ENCODE measurements at places on chromosomes 4 and X.

GRCh38 chr4:112518675-112519074, 2.7 kb upstream of the NEUROG2 start:
- DNase-seq, result no peak

DNA sequence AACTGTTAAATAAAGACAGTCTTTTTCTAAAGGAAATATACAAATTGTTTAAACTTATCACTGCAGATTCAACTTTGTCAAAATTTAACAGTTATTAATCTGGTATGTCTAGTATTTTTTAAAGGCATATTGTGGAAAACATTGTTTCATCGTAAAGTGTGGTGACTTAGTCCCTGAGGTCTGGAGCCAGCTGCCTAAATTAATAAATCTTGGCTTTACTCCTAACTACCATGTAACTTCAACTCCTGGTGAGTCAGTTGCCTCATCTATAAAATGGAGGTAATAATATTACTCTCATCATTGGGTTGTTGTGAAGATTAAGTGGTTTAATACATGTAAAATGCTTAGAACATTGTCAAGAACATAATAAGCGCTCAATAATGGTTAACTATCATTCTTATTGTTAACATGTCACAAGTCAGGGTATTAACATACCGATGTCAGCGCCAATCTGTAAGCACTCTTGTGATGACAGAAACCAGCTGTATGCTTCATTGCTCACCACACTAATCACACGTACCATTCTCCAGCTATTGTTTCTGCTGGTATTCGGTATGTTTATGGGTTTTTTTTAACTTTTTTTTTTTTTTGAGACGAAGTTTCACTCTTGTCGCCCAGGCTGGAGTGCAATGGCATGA, 14.1 kb upstream of the SMIM43 start:
- DNase-seq, result no peak

DNA sequence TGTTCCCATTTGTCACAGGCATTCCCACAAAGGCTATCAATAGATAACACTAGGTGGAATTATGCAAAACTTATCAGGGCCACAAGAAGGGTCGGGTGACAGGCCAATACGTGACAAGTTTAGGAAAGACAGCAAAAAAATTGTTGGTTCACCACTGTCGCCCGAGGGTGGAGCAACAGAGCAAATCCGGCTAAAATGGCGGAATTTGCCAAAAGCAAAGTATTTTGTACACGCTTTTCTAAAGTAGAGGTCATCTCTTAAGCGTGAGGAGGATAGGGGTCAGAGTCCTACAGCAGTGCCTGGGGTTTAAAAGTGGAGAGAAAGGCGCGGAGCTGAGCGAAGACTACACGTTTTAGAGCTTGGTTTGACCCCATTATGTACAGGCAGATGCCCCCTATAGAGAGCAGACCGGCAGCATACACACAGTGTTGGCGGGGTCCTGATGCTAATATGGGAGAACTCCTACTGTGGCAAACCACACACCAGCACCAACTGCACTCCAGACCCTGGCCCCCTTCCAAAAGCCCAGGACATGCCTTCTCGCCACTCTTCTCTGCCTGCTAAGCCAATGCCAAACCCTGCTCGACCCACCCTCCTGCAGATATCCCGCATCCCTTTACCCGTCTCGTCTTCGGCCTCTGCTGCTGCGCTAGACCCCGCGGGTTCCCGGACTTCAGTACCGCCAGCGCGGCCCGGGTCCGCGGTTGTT, 733 bp downstream of the CCNA2 start:
- peak; percentile 19 for DNase-seq

- peak; percentile 44 for DNase-seq
Observed at GRCh38 chr4:108043526-108043925, 53.8 kb downstream of the HADH start.

GRCh38 chr4:124745985-124746801, 33.7 kb upstream of the ANKRD50 start:
- DNase-seq, result no peak

GRCh38 chr4:17846266-17846665, 35.5 kb downstream of the NCAPG start:
- DNase-seq, result no peak

GRCh38 chr4:8168832-8169598, 10.4 kb upstream of the ABLIM2 start:
- DNase-seq, result no peak

DNA sequence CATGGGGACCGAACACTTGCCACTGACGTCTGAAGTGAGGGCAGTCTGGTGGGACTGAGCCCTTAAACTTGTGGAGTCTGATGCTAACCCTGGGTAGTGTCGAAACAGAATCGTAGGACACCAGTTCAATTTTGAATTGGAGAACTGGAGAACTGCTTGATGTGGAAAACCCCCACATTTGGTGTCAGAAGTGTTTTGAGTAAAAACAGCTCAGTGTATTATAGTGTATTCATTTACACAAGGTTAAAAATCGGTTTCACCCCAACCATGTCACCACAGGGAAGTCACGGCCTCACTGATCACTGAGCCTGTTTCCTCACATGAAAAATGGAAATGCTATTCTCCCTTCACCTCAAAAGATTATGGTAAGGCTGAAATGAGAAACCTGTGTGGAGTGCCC, 21.9 kb downstream of the PIN4 start:
- no peak for DNase-seq

DNA sequence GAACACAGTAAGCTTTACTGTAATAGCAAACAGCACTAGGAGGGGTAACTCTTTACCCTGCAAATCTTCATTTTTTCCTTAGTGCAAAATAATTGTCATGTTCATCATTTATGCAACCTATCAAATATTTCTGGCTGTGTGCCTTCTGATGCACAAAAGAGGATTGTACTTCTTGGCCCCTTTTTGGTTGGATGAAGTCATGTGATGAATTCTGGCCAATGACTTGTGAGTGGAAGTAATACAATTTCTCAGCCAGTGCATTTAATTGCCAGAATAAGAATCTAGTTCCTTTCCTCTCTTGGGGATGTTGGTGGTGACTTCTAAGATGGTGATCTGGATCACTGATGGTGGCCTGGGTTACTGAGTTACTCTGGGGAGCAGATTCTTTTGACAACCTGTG, 37.0 kb upstream of the GATB start:
- DNase-seq, result no peak

GRCh38 chr4:129972257-129972656, 876.3 kb downstream of the C4orf33 start:
- no peak for DNase-seq

DNA sequence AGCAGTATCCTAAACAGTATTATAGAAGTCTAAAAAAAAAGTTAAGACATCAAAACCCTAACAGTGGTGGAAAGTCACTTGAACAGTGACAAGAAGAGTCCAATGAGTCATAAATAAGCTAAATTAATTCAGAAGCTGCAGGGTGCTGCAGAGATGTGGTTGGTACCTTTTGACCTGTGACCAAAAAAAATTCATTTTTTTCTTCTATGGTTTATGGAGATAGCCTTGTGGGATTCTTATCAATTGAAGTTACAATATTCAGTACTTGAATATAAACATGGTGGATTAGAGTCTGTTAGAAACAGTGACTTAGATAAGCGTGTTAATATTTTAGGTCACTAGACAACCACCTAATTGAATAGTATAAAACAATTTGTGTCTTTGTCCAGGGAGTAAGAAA, 35.4 kb downstream of the CCSER1 start:
- no peak for DNase-seq

- DNase-seq, result peak; percentile 69
Observed at GRCh38 chr4:139532947-139533346, 23.1 kb downstream of the SETD7 start.

- no peak for DNase-seq
Observed at GRCh38 chrX:125765347-125765746, 400.7 kb downstream of the DCAF12L2 start.

DNA sequence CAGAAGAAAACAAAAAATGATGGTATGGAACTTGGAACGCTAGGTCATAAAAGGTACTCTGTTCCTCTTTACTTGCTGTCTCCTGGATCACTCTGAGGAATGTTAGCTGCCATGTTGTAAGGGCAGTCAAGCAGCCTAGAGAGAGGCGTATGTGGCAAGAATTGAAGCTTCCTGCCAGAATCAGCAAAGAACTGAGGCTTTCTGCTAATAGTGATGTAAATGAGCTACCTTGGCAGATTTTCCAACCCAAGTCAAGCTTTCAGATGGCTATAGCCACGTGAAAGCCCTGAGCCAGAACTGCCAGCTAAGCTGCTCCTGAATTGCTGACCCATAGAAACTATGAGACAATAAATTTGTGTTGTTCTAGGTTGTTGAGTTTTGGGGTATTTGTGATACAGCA, 38.7 kb downstream of the AASDH start:
- no peak for DNase-seq

DNA sequence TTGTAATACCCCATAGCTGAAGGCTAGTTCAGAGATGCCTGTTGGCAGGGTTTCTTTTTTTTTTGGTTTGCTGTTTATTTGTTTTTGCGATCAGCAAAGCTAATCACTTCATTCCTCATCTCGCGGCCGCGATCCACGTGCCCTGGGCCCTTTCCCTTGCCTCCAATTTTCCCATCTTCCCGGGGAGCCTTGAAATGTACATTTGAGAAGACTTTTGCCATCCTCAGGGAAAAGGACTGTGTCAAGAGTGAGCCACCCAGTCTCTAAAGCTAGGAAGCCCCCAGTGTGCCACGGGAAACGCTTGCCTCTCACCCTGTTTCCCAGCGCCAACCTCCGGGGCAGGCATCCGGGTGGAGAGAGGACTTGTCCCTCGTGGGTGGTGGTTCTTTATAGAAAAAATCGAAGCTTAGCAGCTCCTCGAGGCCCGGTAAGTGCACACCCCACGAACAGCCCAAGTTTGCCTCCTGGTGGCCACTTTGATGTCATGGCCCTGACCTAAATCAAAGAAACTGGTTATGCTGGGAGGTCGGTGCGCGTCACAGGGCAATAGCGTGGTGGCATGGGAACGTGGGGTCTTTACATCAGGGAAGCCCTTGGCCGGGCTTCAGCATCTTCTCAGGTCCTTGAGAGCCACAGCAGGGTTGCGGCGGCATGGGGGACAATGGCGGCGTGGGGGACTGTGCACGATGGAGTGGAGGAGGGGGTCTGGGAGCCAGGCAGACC, 42.0 kb downstream of the MAP7D3 start:
- no peak for DNase-seq

- no peak for DNase-seq
Observed at GRCh38 chr4:76947369-76947768, 2.2 kb upstream of the SEPTIN11 start.

DNA sequence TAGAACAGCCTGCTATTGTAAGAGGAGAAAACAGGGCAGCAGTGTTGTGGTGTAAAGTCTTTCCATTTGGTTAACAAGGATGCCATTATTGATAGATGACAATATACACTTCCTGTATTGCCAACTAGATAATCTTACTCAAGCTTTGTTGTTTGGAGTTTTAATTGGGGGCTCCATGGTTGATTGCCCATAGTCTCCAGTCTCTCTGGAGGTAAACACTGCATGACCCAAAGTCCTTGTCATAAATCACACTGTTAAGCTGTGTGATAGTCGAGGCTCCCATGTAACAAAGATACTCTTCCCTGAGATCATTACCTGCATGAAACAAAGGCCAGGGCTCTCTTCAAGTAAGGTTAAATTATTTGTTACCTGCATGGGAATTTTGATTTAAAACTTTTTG, 394.6 kb downstream of the C4orf33 start:
- no peak for DNase-seq

DNA sequence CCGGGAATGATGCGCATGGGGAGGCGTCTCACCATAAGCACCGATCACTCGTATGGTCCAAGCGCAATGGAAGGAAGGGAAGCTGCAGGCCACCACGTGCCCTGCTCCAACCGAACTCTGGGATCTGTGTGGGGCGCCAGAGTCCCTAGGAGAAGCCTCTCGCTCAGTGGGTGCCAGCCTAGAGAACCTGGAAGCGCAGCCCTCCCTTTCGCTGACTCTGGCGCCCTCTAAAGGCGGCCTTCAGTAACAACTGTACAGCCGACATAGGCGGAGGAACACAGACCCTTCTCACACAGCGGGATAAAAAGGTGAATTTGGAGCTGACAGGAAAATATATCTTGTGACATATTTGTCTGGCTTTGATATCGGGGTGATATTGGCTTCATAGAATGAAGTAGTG, 76.0 kb downstream of the INTS6L start:
- DNase-seq, result no peak

GRCh38 chr4:4869731-4870571, 10.5 kb downstream of the MSX1 start:
- no peak for DNase-seq

- no peak for DNase-seq
Observed at GRCh38 chr4:94534401-94535312, 82.9 kb downstream of the PDLIM5 start.

DNA sequence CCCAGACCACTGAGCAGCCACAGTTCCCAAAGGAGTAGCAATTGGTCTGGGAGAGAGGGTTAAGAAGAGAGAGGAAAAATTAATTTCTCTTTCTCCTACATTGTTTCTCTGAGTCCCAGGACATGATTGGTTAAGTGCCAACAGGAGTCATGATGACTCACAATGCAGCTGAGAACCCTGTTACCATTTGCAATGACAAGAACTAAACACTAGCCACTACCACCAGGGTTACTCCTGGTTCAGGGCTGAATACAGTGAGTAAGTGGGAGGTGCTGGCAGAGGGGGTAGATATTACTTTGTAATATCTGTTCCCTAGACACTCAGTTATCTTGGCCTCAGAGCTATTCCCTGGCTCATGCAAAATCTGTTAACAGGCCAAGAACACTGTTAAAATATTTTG, 18.0 kb downstream of the ETDC start:
- DNase-seq, result no peak

GRCh38 chr4:3520276-3520675, 11.9 kb downstream of the LRPAP1 start:
- DNase-seq, result no peak

- DNase-seq, result no peak
Observed at GRCh38 chr4:14196131-14196530, 568.6 kb upstream of the BOD1L1 start.

DNA sequence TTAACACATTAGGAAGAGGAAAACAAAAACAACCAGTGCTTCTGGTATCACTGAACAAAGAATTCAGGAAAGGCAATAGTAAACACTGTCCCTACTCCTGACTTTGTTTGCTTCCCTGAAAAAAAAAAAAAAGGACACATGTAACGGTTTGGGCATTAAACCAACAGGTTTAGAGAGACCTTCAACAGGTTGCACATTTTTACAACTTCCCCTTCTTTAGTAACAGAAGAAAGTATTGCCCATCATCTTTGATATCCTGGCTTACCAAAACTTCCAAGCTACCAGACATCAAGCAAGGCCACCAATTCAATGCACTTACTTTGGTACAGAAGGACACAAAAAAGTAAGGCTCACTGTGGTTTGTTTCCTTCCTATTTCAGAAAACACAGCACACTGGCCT, 131.9 kb upstream of the MAP3K15 start:
- DNase-seq, result no peak

Measured in DMS79 treated with DMSO at 0.1 percent for 48 hours (cell line).